ENCODE measurements at places on chromosomes 2 and 18. TPM values are rescaled to one million over a fixed set of nuclear protein-coding genes. Genes with fewer than 3 reads are reported as not detected.

Gene RESP18
- not detected for total RNA-seq

Gene GPR45
- not detected for total RNA-seq

GRCh38 chr2:127762846-127763245, 48.1 kb downstream of the WDR33 start:
- no peak for DNase-seq

DNA sequence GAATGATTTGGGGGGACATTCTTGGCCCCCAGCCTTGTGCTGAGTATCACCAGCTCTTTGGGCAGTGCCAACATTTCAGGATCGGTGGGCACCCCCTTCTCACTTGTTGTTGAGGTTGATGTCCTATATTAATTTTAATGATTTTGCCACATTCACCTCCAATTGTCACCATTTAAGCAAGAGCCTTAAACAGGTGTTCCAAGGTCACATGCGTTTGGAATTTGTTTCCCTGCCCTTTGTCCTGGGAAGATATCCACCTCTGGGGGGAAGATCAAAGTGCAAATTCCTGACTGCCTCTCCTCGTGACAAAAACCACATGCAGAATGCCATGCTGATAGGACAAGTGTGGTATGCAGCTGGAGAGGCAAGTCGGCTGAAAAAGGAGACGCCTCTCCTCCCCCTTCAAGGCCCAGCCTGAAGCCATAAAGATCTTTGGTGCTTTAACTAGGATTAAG, 72.5 kb upstream of the ID2 start:
- no peak for DNase-seq

All from glomerular endothelial cell (primary cell).